Astrocyte of the hippocampus (primary cell): ENCODE measurements at places on chromosomes 3 and 15.

- DNase-seq = peak; percentile 51
Observed at GRCh38 chr3:110430146-110430545, 641.5 kb upstream of the NECTIN3 start.

GRCh38 chr3:38473229-38473628 lies 19.5 kb downstream of the ACVR2B start:
- no peak for DNase-seq

- DNase-seq = no peak
Observed at GRCh38 chr3:129593595-129594339, 12.7 kb downstream of the PLXND1 start.

- peak; percentile 83 for DNase-seq
Observed at GRCh38 chr3:182618981-182619591, 174.2 kb upstream of the ATP11B start.

GRCh38 chr3:43317461-43318316 lies 31.3 kb downstream of the SNRK start:
- no peak for DNase-seq

DNA sequence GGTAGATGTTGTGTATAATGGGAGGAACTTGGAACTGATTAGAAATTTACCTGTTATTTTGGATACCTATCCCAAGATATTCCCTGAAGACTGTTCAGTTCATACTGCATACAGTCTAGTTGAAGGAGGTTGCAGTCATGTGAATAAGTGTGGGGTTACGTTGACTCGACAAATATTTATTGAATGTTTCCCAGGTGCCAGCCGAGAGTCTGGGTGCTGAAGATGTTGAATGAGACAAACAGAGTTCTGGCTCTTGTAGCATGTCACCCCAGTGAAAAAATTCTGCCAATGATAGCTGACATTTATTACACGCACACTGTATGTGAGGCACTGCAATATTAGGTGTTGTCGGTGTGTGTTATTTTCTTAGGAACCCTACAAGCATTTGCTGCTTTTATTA lies 176.0 kb downstream of the KCNMB2 start:
- no peak for DNase-seq

DNA sequence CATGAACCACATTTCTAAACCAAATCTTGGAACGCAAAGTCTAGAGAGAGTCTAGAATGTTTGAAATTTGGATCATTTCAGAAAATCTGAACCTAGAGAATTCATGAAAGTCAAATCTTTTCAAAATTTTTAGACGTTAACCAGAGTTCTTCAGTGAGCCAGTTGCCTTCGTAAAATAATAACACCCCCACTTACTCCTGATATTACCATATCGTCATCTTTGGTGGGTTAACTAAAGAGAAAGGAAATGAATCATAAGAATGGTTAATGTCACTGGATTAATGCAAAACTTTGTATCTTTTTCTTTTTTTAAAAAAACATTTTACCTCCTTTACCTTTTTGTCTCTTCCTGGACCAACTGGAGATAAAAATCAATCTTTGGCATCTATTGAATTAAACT lies 1.2 kb upstream of the ZBED2 start:
- no peak for DNase-seq

DNA sequence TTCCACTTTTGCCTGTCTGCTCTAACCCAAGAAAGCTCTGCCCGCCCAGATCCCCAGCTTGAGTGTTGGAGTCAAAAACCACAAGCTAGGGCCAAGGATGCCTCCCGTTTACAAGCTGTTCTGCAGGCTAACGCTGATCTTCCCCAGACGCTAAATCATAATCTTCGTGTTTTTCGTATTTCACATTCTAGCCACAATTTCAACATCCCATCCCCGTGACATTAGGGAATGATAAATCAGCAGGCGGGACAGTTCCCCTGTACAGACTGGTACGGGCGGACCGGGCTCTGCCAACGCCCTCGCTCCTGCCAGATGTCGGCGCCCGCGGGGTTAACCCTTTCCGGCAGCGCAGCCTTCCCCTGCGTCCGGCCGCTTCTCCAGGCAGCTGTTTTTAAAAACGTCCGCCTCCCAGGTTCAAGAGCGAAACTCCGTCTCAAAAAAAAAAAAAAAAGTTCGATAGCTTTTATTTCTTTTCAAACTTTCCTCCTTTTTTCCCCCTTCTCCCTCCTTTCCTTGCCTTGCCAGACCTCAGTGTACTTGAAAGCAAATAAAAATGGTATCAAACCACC lies 81.0 kb upstream of the BNC1 start:
- peak; percentile 50 for DNase-seq

DNA sequence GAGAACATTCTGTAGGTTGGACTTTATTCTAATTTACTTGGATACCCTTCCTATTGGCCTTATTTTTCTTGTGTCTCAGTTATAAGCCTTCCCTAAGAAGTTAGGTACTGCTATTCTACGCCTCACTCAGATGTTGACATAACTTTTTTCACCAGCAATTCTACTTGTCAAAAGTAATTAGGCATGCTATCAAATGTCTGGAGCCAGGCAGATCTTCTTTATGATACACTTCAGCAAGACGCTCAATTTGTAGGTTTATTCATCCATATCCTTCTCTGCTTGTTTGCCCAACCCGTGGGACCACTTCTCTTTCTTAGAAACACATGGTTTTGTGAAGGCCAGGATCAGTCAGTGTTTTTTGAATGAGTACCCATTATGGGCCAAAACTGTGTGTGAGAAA lies 36.2 kb upstream of the COL8A1 start:
- no peak for DNase-seq

DNA sequence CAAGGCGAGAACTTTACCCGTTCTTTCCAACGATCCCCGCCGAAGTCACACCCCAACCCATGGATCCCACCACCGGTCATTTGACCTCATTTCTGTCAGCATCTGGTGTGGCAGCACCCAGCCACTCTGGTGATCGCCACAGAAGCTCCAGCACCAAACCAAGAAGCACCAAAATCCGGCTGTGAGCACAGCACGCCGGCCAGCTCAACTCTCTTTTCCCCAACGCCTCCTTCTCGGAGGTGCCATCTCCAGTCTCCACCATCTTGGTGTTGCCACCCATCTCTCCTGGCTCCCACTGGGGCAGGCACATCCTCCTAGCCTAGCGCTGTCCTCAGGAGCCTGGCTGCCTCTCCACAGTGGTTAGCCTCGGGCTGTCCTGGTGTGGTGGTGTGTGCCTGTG lies 6.5 kb downstream of the MUC4 start:
- DNase-seq = no peak

DNA sequence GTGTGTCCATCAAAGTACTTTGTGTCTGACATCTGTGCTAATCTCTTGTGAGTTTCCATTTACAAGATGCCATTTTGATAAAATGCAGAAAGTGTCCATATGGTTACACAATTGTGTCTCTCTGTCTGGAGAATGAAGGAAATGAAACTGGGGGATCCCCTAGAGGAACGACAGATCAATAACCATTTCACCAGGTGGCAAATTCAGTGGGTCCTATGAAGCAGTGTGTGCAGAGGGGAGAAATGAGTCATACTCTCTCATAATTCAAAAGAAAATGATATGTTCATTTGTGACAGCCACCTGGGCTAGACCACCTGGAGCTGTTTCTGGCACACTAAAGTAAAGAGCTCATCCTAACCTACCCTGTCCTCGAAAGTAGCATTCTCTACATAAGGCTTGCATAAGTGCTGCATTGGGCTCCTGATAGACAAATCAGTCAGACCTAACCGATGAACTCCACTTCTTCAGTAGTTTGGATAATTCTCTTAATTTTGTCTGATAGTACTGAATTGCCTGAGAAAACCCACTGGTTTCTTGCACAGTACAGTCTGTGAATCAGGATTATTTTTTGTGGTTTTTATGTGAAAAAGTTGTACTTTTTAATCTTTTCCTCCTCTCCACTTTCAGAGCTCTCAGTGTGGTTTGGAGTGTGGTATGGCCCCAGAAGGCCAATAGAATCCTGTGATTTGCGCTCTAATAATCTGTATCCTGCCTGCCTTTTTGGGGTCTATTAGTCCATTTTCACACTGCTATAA lies 10.3 kb upstream of the CD47 start:
- no peak for DNase-seq

DNA sequence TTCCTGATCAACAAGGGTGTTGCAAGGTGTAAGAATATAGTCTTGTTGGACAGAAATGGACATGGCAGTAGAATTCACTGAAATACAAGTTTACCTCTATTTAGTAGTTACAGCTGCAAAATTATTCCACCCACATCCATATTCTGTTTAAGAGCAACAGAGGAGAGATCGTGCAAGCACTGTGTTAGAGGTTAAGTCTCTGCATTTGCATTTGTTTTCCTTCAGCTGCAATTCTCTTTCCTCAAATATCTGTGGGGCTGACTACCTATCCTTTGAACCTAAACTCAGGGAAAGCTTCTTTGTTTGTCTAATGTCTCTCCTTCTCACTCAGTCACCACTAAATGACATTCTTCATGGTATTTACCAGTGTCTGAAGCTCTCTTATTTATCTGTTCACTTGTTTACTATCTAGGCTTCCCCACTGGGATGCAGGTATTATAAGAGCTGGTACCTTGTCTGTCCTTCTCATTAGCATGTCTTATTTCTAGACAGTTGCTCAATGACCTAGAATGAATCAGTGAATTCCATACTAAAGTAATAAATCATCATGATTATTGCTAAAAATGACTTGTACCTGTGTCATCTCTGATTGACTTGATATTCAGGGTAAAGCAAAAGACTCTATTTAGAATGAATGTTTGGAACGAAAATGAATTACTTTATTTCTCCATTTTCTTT lies 175.3 kb upstream of the FEZF2 start:
- DNase-seq = no peak

DNA sequence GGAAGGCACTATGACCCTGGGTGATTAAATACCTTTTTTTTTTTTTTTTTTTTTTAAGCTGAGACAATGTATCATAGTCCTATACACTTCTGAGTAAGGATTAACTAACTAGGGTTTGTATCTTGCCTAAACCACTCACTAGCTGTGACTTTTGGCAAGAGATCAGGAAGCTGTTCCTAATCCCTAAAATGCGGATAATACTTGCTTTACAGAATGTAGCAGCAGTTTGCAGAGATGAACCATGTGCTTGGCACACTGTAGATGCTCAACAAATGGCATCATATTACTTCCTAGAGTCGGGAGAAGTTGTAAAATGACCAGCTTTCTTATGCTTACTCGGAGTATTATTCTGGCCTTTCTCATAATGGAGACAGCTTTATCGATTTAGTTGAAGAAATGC lies 25.6 kb upstream of the PYGO1 start:
- DNase-seq = no peak

DNA sequence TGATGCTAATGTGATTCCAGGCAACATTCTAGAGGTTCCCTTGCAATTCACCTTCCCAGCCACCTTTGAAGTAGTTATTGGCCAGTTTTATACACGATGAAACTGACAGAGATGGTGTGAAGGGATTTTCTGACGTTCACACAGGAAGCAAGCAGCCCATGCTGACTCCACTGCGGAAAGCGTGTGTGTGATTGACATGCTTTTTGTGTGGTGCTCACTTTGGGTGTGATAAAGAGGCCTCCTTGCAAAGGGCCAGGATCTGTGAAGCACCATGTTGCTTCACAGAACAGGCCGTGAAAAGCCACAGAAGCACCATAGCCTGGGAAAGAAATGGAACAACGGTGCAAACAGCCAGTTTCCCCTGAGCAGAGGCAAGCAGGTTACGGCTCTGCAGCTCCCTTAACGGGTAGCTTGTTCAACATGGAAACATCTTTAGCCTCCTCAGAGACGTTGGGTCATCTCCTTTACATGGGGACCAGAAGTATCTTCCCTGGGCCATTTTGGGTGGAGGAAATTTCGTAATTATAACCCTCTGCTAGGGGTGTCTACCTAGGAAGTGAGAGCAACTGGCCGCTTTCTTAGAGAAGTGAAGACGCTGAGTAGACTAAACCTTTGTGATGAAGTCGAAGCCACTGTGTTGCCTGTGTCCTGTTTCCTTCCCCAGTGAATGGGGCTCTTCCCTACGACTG lies 108.5 kb downstream of the APBA2 start:
- DNase-seq = no peak

- DNase-seq = no peak
Observed at GRCh38 chr15:100429116-100429728, 87.4 kb upstream of the ADAMTS17 start.
